ENCODE measurements at places on chromosomes 7 and 10.

GRCh38 chr10:72542396-72542815, 83.5 kb downstream of the MICU1 start:
- DNase-seq = no peak
- H3K27me3 ChIP-seq = no peaks in the 10 kb centered on the region
- peaks cover 34% of the 10 kb centered on the region for H3K36me3 ChIP-seq
- no peak overlapping the region for H3K27ac ChIP-seq
- H3K4me1 ChIP-seq = no peaks in the 10 kb centered on the region

- H3K27me3 ChIP-seq = no peaks in the 10 kb centered on the region
- H3K27ac ChIP-seq = peak overlapping the region; percentile 92
Measured at GRCh38 chr7:28408105-28408959, 4.0 kb upstream of the CREB5 start.

DNA sequence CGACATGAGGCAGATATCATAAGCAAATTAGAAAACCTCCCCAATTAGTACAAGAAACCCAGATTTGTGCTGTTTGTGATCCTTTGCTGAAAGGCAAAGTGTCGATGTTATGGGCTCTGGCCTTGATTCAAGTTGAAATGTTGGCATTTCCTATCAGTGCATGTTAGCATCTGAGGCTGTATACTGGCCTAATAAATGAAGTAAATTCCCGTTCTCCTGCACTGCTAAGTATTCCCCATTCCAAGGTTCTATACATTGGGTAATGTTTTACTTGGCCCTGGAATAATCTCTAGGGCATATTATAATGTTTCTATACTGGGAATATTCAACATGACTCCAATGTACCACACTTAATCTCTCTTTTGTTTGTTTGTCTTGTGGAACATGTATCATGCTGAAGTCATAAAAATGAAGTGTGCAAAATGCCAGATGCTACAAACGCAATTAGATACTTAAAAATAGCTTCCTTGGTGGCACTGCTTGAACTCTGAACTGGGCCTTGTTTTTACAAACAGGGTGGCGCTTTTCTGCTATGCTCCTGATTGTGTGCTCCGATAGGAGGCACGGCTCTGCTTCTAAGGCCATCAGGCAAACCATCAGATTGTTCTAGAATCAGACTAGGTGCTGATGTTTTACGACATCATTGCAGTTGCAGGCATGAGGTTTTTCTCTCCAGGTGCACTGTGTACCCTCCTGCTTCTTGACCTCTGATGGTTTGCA, 156.7 kb upstream of the TCF7L2 start:
- H3K4me1 ChIP-seq = peaks cover 14% of the 10 kb centered on the region
- no peaks in the 10 kb centered on the region for H3K36me3 ChIP-seq
- H3K27ac ChIP-seq = peak overlapping the region; percentile 43
- H3K27me3 ChIP-seq = no peaks in the 10 kb centered on the region

DNA sequence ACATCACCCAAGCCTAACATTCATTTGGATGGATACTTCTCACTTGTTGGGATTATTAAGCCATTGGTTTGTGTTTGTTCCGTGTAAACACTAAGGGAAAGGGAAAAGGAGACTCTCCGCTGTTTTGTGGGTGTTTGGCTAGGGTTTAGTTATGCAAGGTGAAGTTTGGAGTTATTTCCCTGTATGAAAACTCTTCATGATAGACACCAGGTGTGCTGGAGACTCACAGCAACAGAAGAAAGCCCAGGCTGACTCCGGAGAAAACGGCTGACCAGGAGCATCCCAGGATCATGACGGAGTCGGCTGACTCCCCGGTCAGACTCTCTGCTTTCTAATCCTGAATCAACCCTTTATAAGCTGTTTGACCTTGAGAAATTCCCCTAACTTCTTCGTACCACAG, 94.1 kb upstream of the KLF6 start:
- H3K27ac ChIP-seq = no peak overlapping the region
- no peak overlapping the region for H3K4me3 ChIP-seq
- H3K4me1 ChIP-seq = peaks cover 8% of the 10 kb centered on the region
- no peaks in the 10 kb centered on the region for H3K36me3 ChIP-seq
- DNase-seq = no peak

GRCh38 chr10:15122477-15123030, 25.4 kb downstream of the RPP38 start:
- H3K4me3 ChIP-seq = no peak overlapping the region
- no peaks in the 10 kb centered on the region for H3K27me3 ChIP-seq
- no peak overlapping the region for H3K27ac ChIP-seq
- H3K36me3 ChIP-seq = peaks cover 83% of the 10 kb centered on the region
